Activated CD8-positive, alpha-beta memory T cell treated with anti-CD3 and anti-CD28 coated beads, Interleukin-2, amount 10 ng/mL, durations not matched to agents 7 days and 5 days (primary cell): ENCODE measurements at places on chromosomes 5 and 9. TPM values are rescaled to one million over a fixed set of nuclear protein-coding genes. Genes with fewer than 3 reads are reported as not detected.

DNA sequence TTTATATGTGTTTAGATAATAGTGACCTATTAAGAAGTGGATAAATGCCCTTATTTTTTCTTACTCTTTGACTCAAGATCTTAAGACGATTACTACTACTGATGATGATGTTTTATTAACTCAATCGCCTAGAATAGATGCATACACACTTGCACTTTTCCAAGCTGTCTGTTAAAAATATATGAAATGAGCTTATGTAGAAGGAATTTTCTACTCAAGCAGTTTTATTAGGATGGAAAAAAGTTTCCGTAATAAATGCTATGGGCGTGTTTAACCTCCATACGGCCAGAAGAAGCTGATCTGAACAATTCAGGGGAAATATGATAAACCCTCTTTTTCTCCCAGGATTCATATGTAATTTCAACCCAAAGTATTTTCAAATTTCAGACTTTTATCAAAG lies 455.7 kb upstream of the MPDZ start:
- H3K4me1 ChIP-seq, result no peaks in the 10 kb centered on the region
- no peak overlapping the region for H3K4me3 ChIP-seq
- H3K27ac ChIP-seq, result no peak overlapping the region
- no peak for DNase-seq

GRCh38 chr5:134648425-134649162 lies at the start of gene SEC24A:
Gene SEC24A, plus strand, starts transcription at chr5:134648785. Its CDS starts 292 bp downstream, at chr5:134649077.
- H3K36me3 ChIP-seq, result peaks cover 7% of the 10 kb centered on the region
- peak within 1 kb of the TSS; percentile 87 for H3K4me3 ChIP-seq
- H3K27me3 ChIP-seq, result no peaks in the 10 kb centered on the region
- H3K27ac ChIP-seq, result peak within 1 kb of the TSS; percentile 96
- DNase-seq, result peak; percentile 94

- no peak overlapping the region for H3K27ac ChIP-seq
- peaks cover 3% of the 10 kb centered on the region for H3K4me1 ChIP-seq
These were observed 121.5 kb downstream of the CAMK4 start for GRCh38 chr5:111345731-111346130.

- no peaks in the 10 kb centered on the region for H3K36me3 ChIP-seq
- DNase-seq, result no peak
- no peak overlapping the region for H3K4me3 ChIP-seq
- H3K27ac ChIP-seq, result no peak overlapping the region
These were observed 67.2 kb upstream of the CCDC152 start for GRCh38 chr5:42689391-42689790.

DNA sequence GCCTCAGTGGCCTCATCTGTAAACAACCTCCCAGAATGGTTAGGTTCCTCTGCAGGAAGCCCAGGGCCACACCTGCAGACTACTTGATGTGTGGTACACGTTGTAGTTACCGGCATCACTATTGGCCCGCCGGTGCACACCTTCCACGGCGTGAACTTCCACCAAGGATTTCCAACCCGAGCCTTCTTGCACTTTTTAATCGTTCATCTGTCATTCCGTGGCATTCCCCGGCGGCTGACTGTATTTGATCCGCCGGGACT lies 5.3 kb upstream of the TRIM41 start:
- peaks cover 56% of the 10 kb centered on the region for H3K4me1 ChIP-seq
- DNase-seq, result peak; percentile 67
- H3K36me3 ChIP-seq, result peaks cover 6% of the 10 kb centered on the region
- H3K4me3 ChIP-seq, result peak overlapping the region; percentile 78
- peak overlapping the region; percentile 91 for H3K27ac ChIP-seq
- H3K27me3 ChIP-seq, result peaks cover 9% of the 10 kb centered on the region

DNA sequence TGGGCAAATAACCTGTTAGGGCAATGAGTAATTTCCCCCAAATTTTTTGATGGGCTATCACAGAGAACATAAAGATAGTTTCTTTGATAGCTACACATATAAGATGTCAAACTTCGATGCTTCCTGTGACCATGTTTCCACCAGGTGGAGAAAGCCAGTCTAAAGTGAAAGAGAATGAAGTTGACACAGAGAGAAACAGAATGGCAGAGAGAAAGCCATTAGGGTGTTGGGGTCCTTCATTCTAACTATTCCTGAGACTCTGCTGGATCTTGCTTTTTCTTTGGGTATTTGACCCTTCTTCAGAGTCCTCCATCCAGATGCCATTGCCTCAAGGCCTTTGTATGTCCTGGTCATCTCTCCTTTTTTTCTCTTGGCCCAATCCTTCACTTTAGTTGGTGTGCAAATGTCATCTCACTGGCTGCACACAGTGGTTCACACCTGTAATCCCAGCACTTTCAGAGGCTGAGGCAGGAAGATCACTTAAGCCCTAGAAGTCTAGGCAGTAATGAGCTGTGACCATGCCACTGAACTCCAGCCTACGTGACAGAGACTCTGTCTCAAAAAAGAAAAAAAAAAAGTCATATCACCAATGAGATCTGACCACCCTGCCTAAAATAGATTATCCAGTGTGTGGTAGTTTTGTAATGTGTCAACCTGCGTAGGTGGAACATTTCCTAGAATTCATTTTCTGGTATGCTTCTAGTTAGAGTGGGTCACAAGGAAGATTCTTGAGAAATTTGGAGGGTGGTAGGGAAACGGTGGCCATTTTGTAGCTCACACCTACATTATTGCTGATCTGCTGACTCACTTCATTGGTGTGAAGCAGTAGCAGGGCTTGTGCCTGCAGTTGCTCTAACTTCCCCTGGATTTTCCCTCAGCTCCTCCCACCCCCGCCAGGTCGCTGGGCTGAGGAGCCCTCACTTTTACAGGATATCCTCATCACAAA lies 20.8 kb upstream of the KIF2A start:
- H3K27ac ChIP-seq, result peak overlapping the region; percentile 99
- H3K27me3 ChIP-seq, result no peaks in the 10 kb centered on the region
- DNase-seq, result peak; percentile 88
- peaks cover 80% of the 10 kb centered on the region for H3K36me3 ChIP-seq
- H3K4me1 ChIP-seq, result peaks cover 72% of the 10 kb centered on the region

DNA sequence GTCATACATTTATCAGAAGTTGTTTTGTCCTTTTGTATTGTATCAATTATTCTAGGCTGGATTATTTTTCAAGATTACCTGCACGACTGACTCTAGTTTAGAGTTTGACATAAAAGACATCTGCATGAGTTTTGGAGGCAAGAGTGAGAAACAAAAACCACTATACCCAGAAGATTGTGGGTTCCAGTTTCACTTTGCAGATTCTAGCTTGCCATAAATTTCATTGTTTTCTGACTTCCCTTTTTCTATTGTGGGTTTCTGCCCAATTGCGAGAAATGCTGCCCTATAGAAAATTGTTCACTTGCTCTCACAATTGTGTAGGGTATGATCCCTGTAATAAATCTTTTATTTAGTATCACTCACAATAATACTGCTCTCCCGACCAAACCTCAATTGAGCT lies 1043.4 kb upstream of the CDH10 start:
- DNase-seq, result no peak
- H3K4me1 ChIP-seq, result no peaks in the 10 kb centered on the region
- H3K4me3 ChIP-seq, result no peak overlapping the region
- no peaks in the 10 kb centered on the region for H3K27me3 ChIP-seq

DNA sequence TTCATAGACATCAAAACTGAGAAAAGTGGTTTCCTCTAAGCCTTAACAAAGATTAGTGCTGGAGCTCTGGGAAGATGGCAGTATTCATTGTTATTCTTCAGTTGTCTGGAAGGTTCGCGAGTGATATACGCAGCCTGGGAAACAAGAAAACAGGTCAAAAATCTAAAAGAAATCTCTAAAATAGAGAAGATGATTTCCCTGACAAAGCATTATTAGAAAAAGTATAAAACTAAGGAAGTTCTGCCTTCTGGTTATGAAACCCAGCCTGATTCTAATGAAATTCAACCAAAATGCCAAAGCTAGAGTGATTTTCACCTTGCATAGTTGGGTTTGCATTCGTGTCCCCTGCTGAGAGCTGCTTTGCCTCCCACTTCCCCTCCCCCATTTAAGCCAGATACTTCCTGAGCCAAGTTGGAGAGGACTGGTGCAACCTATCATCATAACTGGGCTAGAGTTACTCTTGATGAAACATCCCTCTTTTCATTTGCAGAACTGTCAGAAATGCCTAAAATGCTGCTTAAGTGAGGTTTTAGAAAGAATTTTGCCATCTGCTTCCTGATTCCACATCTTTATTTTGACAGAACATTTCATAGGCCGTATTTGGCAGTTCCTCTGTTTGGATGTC lies 48.4 kb downstream of the NDFIP1 start:
- H3K36me3 ChIP-seq, result peaks cover 3% of the 10 kb centered on the region
- no peaks in the 10 kb centered on the region for H3K27me3 ChIP-seq
- H3K4me1 ChIP-seq, result no peaks in the 10 kb centered on the region

The SEMA6A gene
- 0.40 TPM for total RNA-seq

The IL17B gene
- total RNA-seq, result not detected

The DCAF12 gene
- 58.9 TPM for total RNA-seq

The C6 gene
- not detected for total RNA-seq

The SOHLH1 gene
- total RNA-seq, result not detected

The C9orf153 gene
- not detected for total RNA-seq

The ORM1 gene
- total RNA-seq, result not detected
